ENCODE measurements at places on chromosomes 4 and X. TPM values are rescaled to one million over a fixed set of nuclear protein-coding genes. Genes with fewer than 3 reads are reported as not detected.

TLR2 gene
- 3.7 TPM for total RNA-seq

BBS12 gene
- total RNA-seq: 4.3 TPM

PGRMC1 gene
- total RNA-seq: 207 TPM

WNK3 gene
- 0.20 TPM for total RNA-seq

RPS3A gene
- total RNA-seq: 3,098 TPM

AKAP4 gene
- not detected for total RNA-seq

SYTL5 gene
- not detected for total RNA-seq

CXorf66 gene
- total RNA-seq: not detected

PHOX2B gene
- total RNA-seq: not detected

EVC2 gene
- 9.0 TPM for total RNA-seq

HERC3 gene
- total RNA-seq: 19.5 TPM

HSFX4 gene
- not detected for total RNA-seq

TLR1 gene
- total RNA-seq: 0.73 TPM

IL21 gene
- not detected for total RNA-seq

ITM2A gene
- 0.98 TPM for total RNA-seq

EPGN gene
- total RNA-seq: 0.73 TPM

PAGE2B gene
- total RNA-seq: not detected

INTU gene
- 3.3 TPM for total RNA-seq

NRK gene
- 0.37 TPM for total RNA-seq

GEMIN8 gene
- 15.8 TPM for total RNA-seq

KIT gene
- total RNA-seq: 0.78 TPM

ELK1 gene
- 23.9 TPM for total RNA-seq

CDKL2 gene
- total RNA-seq: 0.37 TPM

PDHA2 gene
- total RNA-seq: not detected

CRMP1 gene
- total RNA-seq: not detected

SLC4A4 gene
- total RNA-seq: under 0.01 TPM

BEND4 gene
- not detected for total RNA-seq

DHRSX gene
- total RNA-seq: 17.6 TPM

ABCG2 gene
- total RNA-seq: 0.39 TPM

KCND1 gene
- total RNA-seq: 0.20 TPM

FAM9B gene
- total RNA-seq: not detected

FREM3 gene
- total RNA-seq: not detected
